K562 (cell line): ENCODE measurements at places on chromosomes 12 and 14.

DNA sequence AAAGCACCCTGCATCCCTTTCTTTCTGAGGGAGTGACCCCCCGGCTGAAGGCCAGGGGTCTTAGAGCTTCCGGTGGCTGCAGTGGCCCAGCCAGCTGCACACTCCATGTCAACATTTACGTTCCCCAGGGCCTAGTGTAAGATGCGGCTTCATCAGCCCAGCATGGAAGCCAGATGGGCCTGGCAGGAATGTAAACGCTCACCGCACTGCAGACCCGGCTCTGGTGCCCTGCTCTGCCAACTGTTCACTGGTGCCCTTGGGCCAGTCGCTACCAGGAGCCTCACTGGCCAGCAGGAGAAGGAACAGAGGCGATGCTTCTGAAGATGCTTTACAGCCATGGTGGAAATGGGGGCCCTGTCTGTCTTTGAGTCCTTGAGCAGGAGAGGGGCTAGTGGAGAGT is 8.6 kb upstream of the TMEM119 start:
- H3K27me3 ChIP-seq = no peaks in the 10 kb centered on the region
- H3K36me3 ChIP-seq = no peaks in the 10 kb centered on the region
- peaks cover 16% of the 10 kb centered on the region for H3K4me1 ChIP-seq
- no peak for DNase-seq
- H3K27ac ChIP-seq = no peak overlapping the region

DNA sequence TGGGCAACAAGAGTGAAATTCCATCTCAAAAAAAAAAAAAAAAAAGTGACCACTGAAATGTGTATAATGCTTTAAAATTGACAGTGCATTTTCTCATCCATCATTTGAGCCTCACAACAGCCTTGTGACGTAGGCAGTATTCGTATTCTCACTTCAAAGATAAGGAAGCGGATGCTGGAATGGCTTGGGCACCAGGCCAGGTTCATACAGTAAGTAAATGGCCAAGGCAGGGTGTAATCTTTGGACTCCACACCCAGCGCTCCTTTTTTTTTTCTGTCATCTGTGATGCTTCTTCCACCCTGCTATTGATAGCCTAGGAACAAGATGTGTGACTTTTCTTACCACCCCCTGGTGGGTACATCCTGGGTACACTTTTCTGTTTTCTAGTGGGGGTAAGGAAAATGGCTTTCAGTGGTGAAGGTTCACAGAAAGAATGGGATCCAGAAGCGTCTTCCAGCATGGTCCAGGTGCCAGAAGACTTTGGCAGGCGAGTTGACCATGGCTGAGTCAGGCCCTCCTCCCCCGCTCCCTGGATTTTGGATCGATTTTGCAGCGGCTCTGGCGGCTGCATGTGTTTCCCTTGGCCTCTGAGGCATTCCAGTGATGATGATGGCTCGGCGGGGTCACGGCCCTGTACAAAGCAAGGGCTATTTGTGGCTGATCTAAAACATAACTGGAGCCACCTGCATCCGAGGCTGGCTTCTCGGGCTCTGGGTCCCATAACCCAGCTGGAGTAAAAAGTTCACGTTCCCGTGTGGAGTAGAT is 110.6 kb downstream of the CACNA1C start:
- no peak overlapping the region for H3K27ac ChIP-seq
- H3K4me3 ChIP-seq = no peak overlapping the region
- no peak for DNase-seq
- no peaks in the 10 kb centered on the region for H3K4me1 ChIP-seq
- no peaks in the 10 kb centered on the region for H3K36me3 ChIP-seq

DNA sequence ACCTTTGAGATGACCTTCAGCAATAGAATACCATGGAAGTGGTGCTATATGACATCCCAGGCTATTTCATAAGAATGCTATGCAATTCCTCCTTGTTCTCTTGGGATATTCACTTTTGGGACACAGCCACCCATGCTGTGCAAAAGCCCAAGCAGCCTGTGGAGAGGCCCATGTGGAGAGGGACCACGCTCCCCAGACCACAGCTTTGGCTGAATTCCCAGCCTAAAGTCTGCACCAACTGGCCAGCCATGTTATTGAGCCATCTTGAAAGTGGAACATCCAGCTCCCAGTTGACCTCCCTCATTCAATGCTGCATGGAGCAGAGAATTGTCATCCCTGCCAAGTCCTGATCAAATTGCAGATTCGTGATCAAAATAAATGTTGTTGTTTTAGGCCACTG is 275.1 kb downstream of the SUDS3 start:
- no peak for DNase-seq
- no peaks in the 10 kb centered on the region for H3K4me1 ChIP-seq
- H3K27ac ChIP-seq = no peak overlapping the region
- H3K4me3 ChIP-seq = no peak overlapping the region
- H3K36me3 ChIP-seq = no peaks in the 10 kb centered on the region

DNA sequence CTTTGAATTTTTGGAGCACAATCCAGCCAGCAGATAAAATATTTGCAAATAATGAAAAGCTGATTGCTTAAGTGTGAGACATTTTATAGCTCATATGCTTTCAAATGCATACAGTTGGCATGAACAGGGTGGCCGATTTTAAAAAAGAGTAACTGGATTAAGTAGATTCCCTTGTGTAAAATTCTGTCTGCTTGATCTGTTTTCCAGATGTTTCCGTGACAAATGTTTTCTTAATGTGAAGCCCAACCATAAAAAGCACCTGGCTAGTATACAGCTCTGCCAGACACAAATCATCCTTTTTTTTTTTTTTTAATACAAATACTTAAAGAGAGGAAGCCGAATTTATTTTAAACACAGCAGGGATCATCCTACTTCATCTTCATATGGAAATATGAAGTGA is 440.7 kb downstream of the CCER1 start:
- no peaks in the 10 kb centered on the region for H3K27me3 ChIP-seq
- H3K36me3 ChIP-seq = no peaks in the 10 kb centered on the region
- DNase-seq = no peak
- H3K4me1 ChIP-seq = no peaks in the 10 kb centered on the region

DNA sequence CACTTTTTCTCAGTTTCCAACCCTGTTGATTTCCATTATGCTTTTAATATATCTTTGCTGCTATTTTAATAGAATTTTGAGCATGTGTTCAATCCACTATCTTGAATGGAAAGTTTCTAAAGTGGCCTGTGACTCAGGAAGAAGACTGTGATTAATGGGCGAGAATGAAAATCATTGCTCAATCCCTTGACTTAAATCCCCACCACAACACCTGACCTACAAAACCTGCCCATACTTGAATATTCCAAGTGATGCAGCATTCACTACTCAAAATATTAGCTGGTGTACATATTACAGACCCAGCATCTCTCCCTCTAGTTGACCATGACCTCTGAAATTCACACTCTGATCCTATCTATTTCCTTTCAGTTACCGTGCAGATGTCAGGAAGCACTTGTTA is 1.3 kb upstream of the OAS3 start:
- DNase-seq = no peak
- H3K4me3 ChIP-seq = no peak overlapping the region
- no peaks in the 10 kb centered on the region for H3K36me3 ChIP-seq
- H3K4me1 ChIP-seq = peaks cover 7% of the 10 kb centered on the region
- peaks cover 6% of the 10 kb centered on the region; the same call in 2 of the 3 replicates for H3K27me3 ChIP-seq
- no peak overlapping the region for H3K27ac ChIP-seq

DNA sequence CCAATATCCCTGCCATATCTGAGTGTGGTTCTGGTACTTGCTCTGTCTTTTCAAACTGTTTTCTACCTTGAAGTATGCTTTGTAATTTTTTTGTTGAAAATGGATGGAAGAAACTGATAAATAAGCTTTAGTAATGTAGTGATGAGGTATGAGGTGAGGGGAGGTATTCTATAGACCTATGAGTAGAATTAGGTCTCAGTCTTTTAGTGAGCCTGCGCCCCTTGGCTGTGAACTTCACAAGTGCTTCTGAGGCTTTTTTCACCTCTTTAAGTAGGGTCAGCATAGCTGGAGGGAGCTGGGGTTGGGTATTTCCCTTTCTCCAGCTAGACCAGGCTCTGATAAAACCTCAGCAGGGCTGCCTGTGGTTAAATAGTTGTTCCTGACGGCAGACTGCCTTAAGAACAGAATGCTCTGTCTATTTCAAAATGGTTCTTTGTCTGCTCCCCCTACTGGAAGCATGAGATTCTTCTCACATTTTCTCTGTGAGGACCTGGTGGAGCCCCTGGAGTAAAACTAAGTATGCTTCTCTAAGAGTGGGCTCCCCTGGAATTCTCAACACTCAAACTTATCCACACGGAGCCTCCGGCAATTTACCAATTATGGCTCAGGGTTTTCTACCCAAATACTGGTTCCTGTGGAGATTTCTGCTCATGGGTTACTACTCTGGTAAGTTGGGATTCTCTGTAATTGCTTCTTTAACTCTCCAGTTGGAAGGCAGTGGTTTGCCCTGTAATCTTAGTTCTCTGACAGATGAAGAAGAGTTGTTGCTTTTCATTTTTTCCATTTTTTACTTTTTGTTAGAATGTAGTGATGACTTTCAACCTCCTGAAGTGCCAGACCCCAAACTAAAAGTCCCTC is 13.1 kb downstream of the KRT5 start:
- H3K27ac ChIP-seq = no peak overlapping the region
- no peaks in the 10 kb centered on the region for H3K36me3 ChIP-seq
- peak; percentile 21 for DNase-seq
- H3K4me3 ChIP-seq = no peak overlapping the region

DNA sequence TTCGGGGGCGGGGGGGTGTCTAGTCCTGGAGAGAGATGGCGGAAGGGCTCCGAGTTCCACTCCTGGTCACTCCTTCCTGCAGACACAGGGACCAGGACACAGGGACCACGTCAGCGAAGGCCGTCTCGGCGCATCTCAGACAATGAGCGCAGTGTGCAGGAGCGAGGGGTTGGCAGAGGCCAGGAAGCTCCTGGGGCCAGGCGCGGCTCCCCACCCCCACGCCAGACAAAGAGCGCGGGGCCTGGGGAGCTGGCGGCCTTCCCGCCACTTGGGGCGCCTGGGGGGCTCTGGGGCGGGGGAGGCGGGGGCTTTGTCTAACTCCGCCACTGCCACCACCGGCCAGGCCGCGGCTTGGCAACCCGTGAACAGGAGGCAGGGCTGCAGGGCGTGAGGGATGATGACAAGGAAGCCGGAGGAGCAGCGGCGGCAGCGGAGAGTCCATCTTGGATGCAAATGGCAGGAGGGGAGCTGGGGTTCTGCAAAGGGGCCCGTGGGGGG is 2.2 kb downstream of the CDK2AP1 start:
- H3K36me3 ChIP-seq = peaks cover 24% of the 10 kb centered on the region; the same call in 2 of the 3 replicates
- DNase-seq = peak; percentile 65
- no peaks in the 10 kb centered on the region for H3K27me3 ChIP-seq
- H3K4me1 ChIP-seq = peaks cover 44% of the 10 kb centered on the region
- H3K4me3 ChIP-seq = no peak overlapping the region

DNA sequence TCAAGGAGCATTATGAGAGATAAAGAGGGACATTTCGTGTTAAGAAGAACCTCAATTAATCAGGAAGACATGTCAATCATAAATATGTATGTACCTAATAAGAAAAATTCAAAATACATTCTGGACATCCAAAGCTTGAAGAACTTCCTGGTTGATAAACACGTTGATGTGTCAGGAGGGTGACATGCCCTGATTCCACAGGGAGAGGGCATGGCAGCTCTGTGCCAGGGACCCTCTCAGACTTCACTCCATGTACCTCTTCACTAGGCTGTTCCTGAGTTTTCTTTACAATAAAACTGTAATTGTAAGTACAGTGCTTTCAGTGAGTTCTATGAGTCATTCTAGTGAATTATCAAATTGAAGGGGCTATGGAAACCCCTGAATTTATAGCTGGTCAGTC is 163.5 kb downstream of the CFAP54 start:
- DNase-seq = no peak
- H3K36me3 ChIP-seq = no peaks in the 10 kb centered on the region
- no peaks in the 10 kb centered on the region for H3K4me1 ChIP-seq
- H3K27me3 ChIP-seq = no peaks in the 10 kb centered on the region

- no peaks in the 10 kb centered on the region for H3K27me3 ChIP-seq
- H3K27ac ChIP-seq = no peak overlapping the region
- H3K36me3 ChIP-seq = no peaks in the 10 kb centered on the region
- peaks cover 18% of the 10 kb centered on the region for H3K4me1 ChIP-seq
Measured at GRCh38 chr12:93913845-93914244, 234.5 kb upstream of the PLXNC1 start.

- no peaks in the 10 kb centered on the region for H3K27me3 ChIP-seq
- H3K36me3 ChIP-seq = peaks cover 2% of the 10 kb centered on the region; the same call in 2 of the 3 replicates
- H3K27ac ChIP-seq = no peak overlapping the region; the same call in 2 of the 3 replicates
- peaks cover 5% of the 10 kb centered on the region; the same call in 1 of the 2 replicates for H3K4me1 ChIP-seq
- no peak overlapping the region for H3K4me3 ChIP-seq
- DNase-seq = no peak
Measured at GRCh38 chr14:102652194-102652593, 59.7 kb downstream of the RCOR1 start.

GRCh38 chr12:120091371-120092090 is 25.0 kb downstream of the RAB35 start:
- H3K36me3 ChIP-seq = peaks cover 27% of the 10 kb centered on the region; the same call in 1 of the 3 replicates
- no peak overlapping the region for H3K4me3 ChIP-seq
- no peak for DNase-seq
- no peak overlapping the region for H3K27ac ChIP-seq
- no peaks in the 10 kb centered on the region for H3K27me3 ChIP-seq
- peaks cover 50% of the 10 kb centered on the region for H3K4me1 ChIP-seq

GRCh38 chr14:105090493-105091053 is 25.3 kb upstream of the GPR132 start:
- H3K4me3 ChIP-seq = no peak overlapping the region
- no peaks in the 10 kb centered on the region for H3K36me3 ChIP-seq
- peaks cover 75% of the 10 kb centered on the region for H3K4me1 ChIP-seq
- H3K27ac ChIP-seq = no peak overlapping the region

DNA sequence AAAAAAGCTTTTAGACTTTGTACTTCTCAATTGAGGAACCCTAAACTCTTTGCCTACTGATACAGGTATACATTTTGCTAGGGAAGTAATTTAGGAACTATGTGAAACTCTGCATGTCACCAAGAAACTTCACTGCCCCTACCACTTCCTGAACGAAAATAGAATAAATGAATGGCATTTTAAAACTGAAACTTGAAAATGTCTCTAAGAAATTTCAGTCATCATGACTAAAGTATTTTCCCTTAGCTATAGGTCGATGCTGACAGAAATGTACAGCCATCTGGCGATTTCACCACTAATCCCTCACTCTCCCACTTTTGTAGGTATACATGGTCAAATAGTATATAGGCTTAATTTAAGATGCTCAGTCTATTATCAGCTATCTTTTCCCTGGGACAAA is 194.9 kb upstream of the SYT10 start:
- no peak for DNase-seq
- no peaks in the 10 kb centered on the region for H3K4me1 ChIP-seq
- H3K27ac ChIP-seq = no peak overlapping the region
- H3K36me3 ChIP-seq = no peaks in the 10 kb centered on the region
- H3K27me3 ChIP-seq = no peaks in the 10 kb centered on the region

- DNase-seq = no peak
- H3K4me3 ChIP-seq = no peak overlapping the region
- H3K36me3 ChIP-seq = peaks cover 97% of the 10 kb centered on the region
- no peaks in the 10 kb centered on the region for H3K27me3 ChIP-seq
- no peak overlapping the region for H3K27ac ChIP-seq
- H3K4me1 ChIP-seq = no peaks in the 10 kb centered on the region
Measured at GRCh38 chr12:76055393-76055792, 23.8 kb upstream of the PHLDA1 start.

- no peaks in the 10 kb centered on the region for H3K27me3 ChIP-seq
- no peak overlapping the region for H3K4me3 ChIP-seq
Measured at GRCh38 chr12:101018540-101018939, 191.5 kb downstream of the SLC5A8 start.

- no peak overlapping the region for H3K27ac ChIP-seq
- H3K27me3 ChIP-seq = peaks cover 5% of the 10 kb centered on the region
- no peak overlapping the region for H3K4me3 ChIP-seq
- no peaks in the 10 kb centered on the region for H3K36me3 ChIP-seq
Measured at GRCh38 chr12:27193854-27194544, 50.1 kb upstream of the STK38L start.
